Activated CD8-positive, alpha-beta memory T cell treated with anti-CD3 and anti-CD28 coated beads for 48 hours (primary cell): ENCODE measurements at places on chromosomes 2 and 18.

DNA sequence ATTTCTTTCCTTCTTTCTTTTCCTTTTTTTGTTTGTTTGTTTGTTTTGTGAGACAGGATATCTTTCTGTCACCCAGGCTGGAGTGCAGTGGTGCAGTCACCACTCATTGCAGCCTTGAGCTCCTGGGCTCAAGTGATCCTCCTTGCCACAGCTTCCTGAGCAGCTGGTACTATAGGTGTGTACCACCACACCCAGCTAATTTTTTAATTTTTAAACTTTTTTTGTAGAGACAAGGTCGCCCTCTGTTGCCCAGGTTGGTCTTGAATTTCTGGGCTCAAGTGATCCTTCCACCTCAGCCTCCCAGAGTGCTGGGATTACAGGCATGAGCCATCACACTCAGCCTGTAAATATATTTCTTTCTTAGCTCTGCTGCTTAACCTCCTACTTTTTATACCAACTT lies 83.4 kb upstream of the CYP20A1 start:
- no peak for DNase-seq

- DNase-seq = no peak
Measured at GRCh38 chr2:232061265-232061664, 99.8 kb downstream of the DIS3L2 start.

DNA sequence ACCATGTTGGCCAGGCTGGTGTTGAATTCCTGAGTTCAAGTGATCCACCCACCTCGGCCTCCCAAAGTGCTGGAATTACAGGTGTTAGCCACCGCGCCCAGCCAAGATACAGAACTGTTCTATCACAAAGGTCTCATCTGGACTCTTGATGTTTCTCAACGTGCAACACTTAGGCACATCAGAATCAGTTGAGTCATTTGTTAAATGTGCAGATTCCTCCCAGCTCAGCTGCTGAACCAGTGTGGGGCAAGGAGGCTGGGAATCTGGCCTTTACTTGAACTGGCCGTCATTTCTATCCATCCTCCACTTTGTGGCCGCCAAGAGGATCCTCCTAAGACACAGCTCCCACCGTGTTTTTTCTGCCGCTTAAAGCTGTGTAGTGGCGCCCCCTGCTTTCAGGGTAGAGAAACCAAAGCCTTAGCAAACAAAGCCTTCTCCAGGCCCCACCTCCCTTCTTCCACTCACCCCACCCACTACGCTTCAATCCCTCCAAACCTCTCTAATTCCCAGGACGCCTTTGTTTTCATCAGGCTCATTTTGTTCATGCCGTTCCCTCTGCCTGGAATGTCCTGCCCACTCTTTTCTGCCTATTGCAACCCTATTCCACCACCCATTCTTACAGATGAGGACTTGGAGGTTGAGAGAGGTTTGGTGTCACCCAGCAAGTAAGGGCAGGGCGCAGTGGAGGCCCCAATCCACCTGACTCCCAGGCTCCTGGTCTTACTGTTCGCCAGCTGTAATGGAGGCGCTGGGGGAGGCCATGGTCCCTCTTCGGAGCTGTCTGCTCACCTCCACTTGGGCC lies 776 bp upstream of the SPEG start:
- DNase-seq = no peak

DNA sequence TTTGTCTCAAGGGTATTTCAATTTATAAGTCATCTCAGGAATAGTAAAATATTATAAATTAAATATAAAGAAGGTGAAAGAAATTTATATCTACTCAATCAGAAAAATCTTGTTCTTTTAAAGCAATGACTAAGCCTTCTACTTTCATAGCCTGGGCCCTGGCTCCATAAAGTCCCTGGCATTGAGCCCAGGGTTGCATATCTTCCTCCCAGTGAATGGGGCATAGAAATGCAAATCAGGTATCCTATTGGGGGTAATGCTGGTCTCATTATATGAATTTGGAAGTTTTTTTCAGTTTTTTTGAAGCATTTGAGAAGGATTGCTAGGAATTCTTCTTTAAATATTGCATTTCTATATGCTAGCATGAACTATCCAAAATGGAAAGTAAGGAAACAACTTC lies 73.9 kb upstream of the MC2R start:
- no peak for DNase-seq

DNA sequence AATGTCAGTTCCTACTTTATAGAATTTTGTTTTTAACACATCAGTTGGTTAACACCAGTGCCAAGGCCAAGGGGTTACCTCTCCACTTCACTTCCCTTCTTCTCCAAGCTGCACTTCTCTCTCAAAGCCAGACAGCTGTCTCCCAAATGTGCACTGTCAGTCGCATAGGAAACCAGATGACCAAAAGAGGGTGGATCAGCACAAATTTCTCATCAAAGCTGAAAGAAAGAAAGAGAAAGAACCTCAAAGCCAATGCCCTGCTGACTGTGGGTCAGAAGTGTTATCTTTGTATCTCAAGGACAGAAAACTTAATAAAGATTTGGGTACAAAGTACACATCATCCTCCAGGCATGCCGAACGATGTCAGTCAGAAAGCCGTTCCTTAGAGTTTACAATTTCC lies 32.2 kb downstream of the SPATS2L start:
- no peak for DNase-seq

DNA sequence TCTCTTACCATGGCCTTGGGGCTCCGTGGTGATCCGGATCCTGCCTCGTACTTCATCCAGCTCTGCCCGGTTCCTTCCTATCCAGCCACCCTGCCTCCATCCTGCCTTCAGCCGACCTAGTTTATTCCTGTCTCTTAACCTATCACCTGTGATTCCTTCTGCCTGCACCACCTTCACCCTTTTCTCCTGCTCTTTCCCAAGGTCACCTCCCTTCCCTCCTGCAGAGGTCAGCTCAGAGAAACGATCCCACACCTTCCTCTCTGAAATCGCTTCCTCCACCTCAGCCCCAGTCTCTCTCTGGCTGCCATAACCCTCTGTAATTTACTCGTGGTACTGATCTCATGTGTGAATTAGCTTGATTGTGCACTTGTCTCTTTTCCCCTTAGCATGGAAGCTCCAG lies 23.5 kb upstream of the LAPTM4A start:
- DNase-seq = no peak

DNA sequence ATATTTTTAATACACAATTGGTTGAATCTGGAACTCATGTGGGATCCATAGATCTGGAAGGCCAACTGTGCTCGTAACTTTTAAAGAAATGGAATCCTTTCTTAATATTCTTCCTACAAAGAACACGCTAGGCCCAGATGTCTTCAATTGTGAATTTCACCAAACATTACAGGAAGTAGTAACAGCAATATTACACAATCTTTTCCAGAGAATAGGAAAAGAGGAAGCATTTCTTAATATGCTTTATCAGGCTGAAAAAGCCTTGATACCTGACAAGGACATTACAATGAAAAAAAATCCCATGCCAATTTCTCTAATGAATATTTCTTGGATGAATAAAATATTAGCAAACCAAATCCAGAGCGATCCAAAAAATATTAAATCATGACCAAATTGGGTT lies 80.3 kb upstream of the HAAO start:
- no peak for DNase-seq

GRCh38 chr2:194545978-194546377 lies 1111.0 kb upstream of the SLC39A10 start:
- no peak for DNase-seq

GRCh38 chr2:141517852-141518421 lies 612.9 kb downstream of the LRP1B start:
- no peak for DNase-seq

- no peak for DNase-seq
Measured at GRCh38 chr2:171522788-171523087, 464 bp downstream of the CYBRD1 start.
